ENCODE measurements at places on chromosomes 6 and 20. TPM values are rescaled to one million over a fixed set of nuclear protein-coding genes. Genes with fewer than 3 reads are reported as not detected.
A peak's percentile ranks its signal among the peaks of the same experiment; 100 is the strongest.

Gene ZSCAN12
- 1.9 TPM for total RNA-seq

- peak; percentile 43 for DNase-seq
Observed at GRCh38 chr20:10848810-10849370, 175.1 kb upstream of the JAG1 start.

GRCh38 chr20:38987777-38988176 is 25.6 kb downstream of the DHX35 start:
- no peak for DNase-seq

DNA sequence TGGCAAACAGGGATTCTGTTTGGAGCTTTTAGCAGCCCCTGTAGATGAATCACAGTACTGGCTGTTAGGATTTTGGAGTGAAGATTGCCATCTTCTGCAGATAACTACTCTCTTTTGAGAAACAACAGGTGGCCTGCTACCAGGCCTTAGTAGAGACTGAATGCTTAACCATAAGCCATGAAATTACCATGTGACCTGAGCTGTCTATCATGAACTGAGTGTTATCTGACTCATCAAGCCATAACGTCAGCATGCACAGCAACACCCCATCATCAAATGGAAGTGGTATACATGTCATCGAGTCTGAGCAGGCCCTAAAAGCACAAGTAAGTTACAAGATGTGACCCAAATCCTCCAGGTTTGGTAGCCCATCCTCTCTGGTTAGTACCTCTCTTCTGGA is 132.6 kb downstream of the GPR63 start:
- no peak for DNase-seq

Gene KIF25
- 0.35 TPM for total RNA-seq

DNA sequence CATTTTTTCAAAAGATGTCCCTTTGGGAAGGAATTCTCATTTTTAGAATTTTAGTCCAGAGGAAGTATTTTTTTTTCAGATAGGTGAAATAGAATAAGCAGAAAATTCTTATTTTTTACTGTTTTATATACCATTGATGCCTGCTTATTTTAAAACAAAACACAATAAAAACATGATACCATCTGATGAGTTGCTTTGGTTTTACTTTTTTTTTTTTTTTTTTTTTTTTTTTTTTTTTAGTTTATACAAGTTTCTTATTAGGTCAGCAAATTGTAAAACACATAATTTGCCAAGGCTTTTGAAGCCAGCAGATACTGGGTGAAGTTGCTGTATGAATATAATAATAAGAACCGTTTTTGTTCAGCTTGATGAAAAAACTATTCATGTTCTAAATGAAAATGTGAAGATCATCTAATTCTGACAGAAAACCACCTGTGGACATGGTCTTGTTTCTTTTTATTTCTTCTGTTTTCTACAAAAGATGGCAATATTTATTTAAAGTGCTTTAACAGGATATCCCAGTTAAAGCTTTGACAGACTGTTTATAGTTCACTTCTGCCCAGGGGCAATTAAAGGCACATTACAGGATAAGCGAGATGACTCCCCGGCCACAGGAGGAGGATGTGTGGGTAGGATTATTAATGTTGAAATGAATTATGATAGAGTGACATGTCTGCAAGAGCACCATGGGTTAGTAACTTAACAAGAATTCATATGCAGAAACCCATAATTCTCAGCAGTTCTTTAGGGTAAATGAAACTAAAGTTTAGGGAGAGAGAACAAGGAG is 31.1 kb downstream of the MYB start:
- no peak for DNase-seq

Gene MCM3
- 19.3 TPM for total RNA-seq

Gene PRKN
- total RNA-seq, result 20.6 TPM

Gene HSPA1L
- 2.0 TPM for total RNA-seq

Gene ADGB
- not detected for total RNA-seq

DNA sequence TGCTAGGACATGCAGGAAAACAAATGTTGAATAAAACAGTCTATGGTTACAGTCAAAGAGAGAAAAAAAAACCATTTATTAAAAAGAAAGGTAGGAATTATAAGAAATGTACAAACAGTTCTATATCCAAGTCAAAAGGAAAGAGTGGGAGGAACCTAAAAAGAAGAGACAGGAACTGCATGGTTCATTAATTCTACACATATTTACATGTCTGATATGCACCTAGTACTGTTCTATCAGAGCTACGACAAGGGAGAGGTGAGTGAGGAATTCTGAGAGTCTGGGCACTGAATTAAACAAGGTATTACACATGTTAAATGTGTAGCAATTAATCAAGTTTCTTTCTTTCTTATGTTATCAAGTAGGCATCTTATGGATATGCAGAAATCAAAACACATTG is 41.9 kb downstream of the SYCP2 start:
- DNase-seq, result no peak

Gene FILIP1
- 160 TPM for total RNA-seq

GRCh38 chr6:96017070-96017359 is 1.2 kb downstream of the FUT9 start:
- DNase-seq, result no peak

Gene ZNF311
- total RNA-seq, result 0.08 TPM

DNA sequence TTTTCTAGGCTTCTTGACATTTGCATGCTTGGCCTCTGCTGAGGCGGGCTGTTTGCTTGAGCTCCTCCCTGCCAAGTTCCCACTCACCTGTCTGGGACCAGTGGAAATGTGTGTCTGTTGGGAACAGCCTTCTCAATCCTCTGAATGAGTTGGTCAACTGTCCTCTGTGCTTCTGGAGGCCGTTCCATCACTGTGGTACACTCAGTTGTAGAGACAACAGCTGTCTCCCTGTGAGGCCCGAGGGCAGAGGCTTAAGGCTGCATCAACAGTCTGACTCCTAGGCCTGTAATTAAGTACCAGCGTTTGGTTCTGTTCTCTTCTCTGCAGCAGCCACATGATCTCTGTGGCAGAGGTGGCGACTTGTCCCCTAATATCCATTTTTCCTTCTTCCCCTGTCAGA is 110.9 kb downstream of the CDC5L start:
- DNase-seq, result no peak

DNA sequence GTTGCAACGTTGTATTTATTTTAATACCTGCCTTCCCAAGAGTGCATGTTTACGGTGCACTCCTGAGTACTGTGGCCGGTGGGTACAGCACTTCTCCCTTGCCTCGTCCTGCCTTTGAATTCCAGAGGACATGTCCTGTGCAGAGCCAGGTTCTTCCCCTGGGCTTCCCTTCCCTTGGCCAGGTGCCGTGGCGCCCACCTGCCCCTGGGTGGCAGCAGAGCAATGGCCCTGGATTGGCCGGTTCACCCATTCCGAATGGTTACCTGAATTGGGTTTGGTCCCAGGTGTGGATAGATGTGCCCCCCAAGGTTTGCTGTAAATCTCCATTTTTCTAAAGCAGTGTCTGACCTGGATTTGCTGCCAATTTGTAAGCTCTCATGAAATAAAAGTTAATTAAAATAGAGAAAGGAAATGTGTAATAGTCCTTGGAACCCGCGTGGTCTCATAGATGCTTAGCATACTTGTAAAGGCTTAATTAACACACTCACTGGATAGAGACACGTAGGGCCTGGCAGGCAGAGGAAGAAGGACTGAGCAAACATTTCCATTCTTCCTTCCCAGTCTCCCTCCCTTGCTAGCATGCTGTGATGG is 40.6 kb downstream of the DTD1 start:
- no peak for DNase-seq

Gene LGSN
- total RNA-seq, result not detected

DNA sequence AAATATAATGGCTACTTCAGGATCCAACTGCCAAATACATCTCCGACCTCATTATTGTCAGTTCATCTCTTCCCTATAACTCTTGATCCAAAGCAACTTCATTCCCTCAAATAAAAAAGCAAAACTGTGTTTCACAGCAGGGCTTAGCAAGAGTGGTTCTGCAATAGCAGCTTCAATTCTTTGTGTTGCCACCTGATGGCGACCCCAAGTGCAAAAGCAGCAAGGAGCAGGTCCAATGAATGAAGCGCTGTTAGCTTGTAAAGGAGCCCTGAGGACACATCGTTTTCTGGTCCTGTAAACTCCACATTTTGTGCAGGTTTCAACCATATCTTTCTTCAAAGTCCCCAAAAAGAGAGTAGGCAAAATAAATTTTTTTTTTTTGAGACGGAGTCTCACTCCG is 19.6 kb downstream of the RTN4IP1 start:
- no peak for DNase-seq

Gene VIP
- total RNA-seq, result 0.13 TPM

- no peak for DNase-seq
Observed at GRCh38 chr20:3235666-3236324, 3.2 kb downstream of the SLC4A11 start.

Gene SLC52A3
- total RNA-seq, result 2.2 TPM

GRCh38 chr20:53291548-53291947 is 302.1 kb downstream of the ZNF217 start:
- no peak for DNase-seq

- DNase-seq, result no peak
Observed at GRCh38 chr6:783966-784735, 91.2 kb upstream of the EXOC2 start.

DNA sequence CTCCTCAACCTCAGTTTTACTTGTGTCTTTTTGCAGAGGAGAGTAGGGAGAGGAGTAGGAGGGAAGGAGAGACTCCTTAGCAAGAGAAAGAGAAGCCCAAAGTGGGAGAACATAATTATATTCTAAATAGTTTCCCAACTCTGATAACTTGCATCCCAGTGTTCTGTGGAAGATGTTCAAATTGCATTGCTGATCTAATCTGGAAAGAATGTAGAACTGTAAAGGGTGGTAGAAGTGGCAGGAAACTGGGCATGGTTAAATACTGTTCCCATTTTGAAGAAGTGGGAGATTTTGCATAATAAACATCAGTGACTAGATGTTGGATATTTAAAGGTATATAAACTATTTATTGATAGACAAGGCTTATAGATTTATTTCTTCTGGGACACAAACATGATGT is 42.6 kb upstream of the HMGN3 start:
- no peak for DNase-seq

Gene DEFB132
- total RNA-seq, result not detected

Gene RNF182
- total RNA-seq, result not detected

Gene AKAP12
- 13.9 TPM for total RNA-seq

Gene IMPG1
- total RNA-seq, result not detected

Gene SYCP2L
- 0.75 TPM for total RNA-seq

Data from Right ventricle myocardium superior (tissue), 1 donor.